Ascending aorta (tissue), 2 donors: ENCODE measurements at places on chromosomes 4 and X. TPM values are rescaled to one million over a fixed set of nuclear protein-coding genes. Genes with fewer than 3 reads are reported as not detected.
A peak's percentile ranks its signal among the peaks of the same experiment; 100 is the strongest.

Gene FGB
- total RNA-seq = 37.0 TPM

GRCh38 chr4:154658680-154659405 lies 46.4 kb upstream of the FGG start:
- no peaks in the 10 kb centered on the region for H3K4me1 ChIP-seq
- no peak overlapping the region for H3K27ac ChIP-seq

- peak overlapping the region; percentile 27 for H3K4me3 ChIP-seq
- H3K36me3 ChIP-seq = no peaks in the 10 kb centered on the region
- H3K27me3 ChIP-seq = no peaks in the 10 kb centered on the region
- peak overlapping the region; percentile 53 for H3K27ac ChIP-seq
- DNase-seq = no peak
- H3K4me1 ChIP-seq = peaks cover 10% of the 10 kb centered on the region
These were observed 120.5 kb upstream of the SORBS2 start for GRCh38 chr4:185932491-185932890.

GRCh38 chrX:31423609-31424189 lies 351.9 kb upstream of the FTHL17 start:
- no peak overlapping the region for H3K27ac ChIP-seq
- H3K27me3 ChIP-seq = no peaks in the 10 kb centered on the region
- no peaks in the 10 kb centered on the region for H3K4me1 ChIP-seq
- H3K4me3 ChIP-seq = no peak overlapping the region
- no peak for DNase-seq
- H3K36me3 ChIP-seq = no peaks in the 10 kb centered on the region

Gene CT45A10
- total RNA-seq = not detected

Gene OTC
- total RNA-seq = 0.32 TPM

DNA sequence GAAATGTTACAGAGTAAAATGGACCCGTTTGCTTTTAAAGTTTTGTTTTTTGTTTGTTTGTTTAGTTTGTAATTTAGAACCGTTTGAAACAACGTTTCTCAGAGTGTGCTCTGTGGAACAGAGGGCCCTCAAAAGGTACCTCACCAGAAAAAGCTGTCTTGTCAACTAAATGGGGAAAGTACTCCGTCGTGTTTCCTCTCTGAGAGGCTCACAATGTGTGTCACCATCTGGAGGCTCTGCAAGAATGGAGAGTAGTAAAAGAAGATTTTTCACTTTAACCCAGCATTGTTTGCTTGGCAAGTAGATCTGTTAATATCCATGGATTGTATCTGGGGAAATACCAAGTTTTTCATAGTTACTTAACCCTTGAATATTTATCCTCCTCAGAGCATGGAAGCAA lies 1.5 kb upstream of the ENPEP start:
- DNase-seq = no peak
- H3K27me3 ChIP-seq = no peaks in the 10 kb centered on the region
- H3K36me3 ChIP-seq = no peaks in the 10 kb centered on the region

DNA sequence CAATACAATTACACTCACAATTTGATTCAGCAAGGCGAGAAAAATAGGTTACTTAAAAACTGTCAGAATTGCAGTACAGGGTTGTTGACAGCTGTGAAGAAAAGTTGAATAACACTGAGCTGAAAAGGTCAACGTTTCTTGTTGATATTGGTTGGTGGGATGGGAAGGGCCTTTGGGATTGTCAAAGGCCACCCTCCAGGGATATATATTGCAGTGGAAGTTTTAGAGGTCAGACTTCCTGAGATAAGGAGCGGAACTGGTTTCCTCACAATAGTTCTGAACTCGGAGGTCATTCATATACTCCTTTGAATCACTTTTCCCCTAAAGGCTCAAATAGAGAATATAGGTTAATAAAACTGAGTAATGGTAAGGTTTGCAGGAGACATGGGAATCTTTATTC lies 417.2 kb downstream of the RAPGEF2 start:
- H3K4me1 ChIP-seq = no peaks in the 10 kb centered on the region
- no peak overlapping the region for H3K4me3 ChIP-seq
- H3K27ac ChIP-seq = no peak overlapping the region
- H3K36me3 ChIP-seq = no peaks in the 10 kb centered on the region
- DNase-seq = no peak
- H3K27me3 ChIP-seq = no peaks in the 10 kb centered on the region

GRCh38 chr4:22187203-22187820 lies 238.7 kb upstream of the KCNIP4 start:
- no peaks in the 10 kb centered on the region for H3K36me3 ChIP-seq
- no peaks in the 10 kb centered on the region for H3K27me3 ChIP-seq
- H3K4me1 ChIP-seq = no peaks in the 10 kb centered on the region
- no peak for DNase-seq

Gene CLIC2
- total RNA-seq = 34.3 TPM

DNA sequence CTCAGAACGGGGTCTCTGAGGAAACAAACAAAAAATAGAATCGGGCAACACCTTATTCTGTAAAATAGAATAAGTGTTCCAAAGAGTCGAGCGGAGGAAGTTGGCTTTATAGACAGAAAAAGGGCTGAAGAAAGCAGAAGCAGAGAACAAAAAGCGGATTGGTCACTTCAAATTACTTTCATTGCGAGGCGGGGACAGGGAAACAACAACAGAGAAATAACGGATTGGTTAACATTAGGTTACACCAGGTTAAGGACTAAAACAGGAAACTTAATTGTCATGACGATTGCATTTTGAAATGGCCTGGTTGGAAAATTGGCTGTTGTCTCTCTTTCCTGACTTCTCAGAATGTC lies 433 bp upstream of the COQ2 start:
- peak overlapping the region; percentile 91 for H3K4me3 ChIP-seq
- peak overlapping the region; percentile 94 for H3K27ac ChIP-seq
- peaks cover 4% of the 10 kb centered on the region for H3K4me1 ChIP-seq
- DNase-seq = peak; percentile 67
- H3K36me3 ChIP-seq = no peaks in the 10 kb centered on the region

DNA sequence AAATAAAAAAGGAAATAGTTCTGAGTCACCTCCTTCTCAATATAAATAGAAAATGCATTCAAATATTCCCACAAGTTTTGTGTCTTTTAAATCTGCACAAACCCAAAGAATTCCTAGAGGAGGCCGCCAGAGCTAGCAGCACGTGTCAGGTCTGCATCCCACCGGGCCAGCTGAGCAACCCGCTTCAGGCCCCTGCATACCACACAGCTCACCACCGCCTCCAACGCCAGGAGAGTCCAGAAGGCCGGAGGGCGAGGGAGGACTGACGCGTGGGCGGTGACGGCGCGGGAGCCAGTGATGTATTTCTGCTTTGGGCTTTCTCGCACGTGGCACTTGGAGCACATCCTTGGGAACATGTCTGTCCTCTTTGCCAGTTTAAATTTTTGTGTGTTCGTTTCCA lies 61.9 kb upstream of the CLDN34 start:
- H3K27ac ChIP-seq = no peak overlapping the region
- no peaks in the 10 kb centered on the region for H3K4me1 ChIP-seq
- H3K36me3 ChIP-seq = no peaks in the 10 kb centered on the region
- H3K4me3 ChIP-seq = no peak overlapping the region
- H3K27me3 ChIP-seq = no peaks in the 10 kb centered on the region
- DNase-seq = no peak
